Putamen (tissue), 1 donor: ENCODE measurements at places on chromosomes 1 and 21.

GRCh38 chr1:215681041-215681440 lies 113.9 kb downstream of the KCTD3 start:
- no peak for DNase-seq

DNA sequence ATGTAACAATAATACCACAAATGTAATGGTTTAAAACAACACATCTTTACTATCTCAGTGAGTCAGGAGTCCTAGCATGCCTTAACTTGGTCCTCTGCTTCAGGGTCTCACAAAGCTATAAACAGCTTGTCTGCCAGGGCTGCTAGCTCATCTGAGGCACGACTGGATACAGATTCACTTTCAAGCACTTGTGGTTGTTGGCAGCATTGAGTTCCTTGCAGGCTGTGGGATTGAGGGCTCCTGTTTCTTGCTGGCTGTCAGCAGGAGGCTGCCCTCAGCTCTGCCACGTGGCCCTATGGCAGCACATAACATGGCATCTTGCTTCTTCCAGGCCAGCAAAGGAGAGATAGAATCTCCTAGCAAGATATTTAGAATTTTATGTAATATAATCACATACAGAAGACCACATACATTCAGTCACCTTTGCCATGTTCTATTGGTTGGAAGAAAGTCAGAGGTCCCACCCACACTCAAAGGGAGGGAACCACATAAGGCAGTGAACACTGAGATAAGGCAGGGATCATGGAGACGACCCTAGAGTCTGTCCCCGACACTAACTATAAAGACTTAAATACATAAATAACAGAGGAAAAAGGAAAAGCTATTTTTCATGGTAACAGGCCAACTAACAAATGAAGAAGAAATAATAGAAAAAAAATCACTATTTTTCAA lies 18.9 kb upstream of the IPP start:
- no peak for DNase-seq

GRCh38 chr1:29793653-29794348 lies 557.5 kb downstream of the PTPRU start:
- no peak for DNase-seq

GRCh38 chr1:185942961-185943360 lies 208.8 kb downstream of the HMCN1 start:
- DNase-seq: no peak

DNA sequence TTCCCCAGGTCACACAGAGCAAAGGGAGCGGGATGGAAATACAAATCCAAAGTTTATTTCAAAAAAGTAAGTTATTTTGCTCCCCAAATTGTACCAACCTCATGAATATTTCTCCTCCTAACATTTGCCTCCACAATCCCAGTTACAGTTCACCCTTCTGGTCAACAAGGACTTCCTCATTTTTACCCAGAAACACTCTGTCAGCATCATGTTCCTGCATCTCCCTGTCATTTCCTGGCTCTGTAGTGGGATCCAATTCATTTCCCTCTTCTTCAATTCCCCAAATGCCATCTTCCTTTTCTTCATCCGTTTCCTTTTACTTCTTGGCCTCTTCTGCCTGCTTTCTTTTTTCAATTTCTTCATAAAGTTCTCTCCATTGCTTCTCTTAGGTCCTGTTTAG lies 32.0 kb upstream of the EPS15 start:
- DNase-seq: no peak

- no peak for DNase-seq
Measured at GRCh38 chr1:3192361-3192760, 123.4 kb downstream of the PRDM16 start.

GRCh38 chr1:87976316-87976715 lies 647.6 kb downstream of the LMO4 start:
- DNase-seq: no peak

DNA sequence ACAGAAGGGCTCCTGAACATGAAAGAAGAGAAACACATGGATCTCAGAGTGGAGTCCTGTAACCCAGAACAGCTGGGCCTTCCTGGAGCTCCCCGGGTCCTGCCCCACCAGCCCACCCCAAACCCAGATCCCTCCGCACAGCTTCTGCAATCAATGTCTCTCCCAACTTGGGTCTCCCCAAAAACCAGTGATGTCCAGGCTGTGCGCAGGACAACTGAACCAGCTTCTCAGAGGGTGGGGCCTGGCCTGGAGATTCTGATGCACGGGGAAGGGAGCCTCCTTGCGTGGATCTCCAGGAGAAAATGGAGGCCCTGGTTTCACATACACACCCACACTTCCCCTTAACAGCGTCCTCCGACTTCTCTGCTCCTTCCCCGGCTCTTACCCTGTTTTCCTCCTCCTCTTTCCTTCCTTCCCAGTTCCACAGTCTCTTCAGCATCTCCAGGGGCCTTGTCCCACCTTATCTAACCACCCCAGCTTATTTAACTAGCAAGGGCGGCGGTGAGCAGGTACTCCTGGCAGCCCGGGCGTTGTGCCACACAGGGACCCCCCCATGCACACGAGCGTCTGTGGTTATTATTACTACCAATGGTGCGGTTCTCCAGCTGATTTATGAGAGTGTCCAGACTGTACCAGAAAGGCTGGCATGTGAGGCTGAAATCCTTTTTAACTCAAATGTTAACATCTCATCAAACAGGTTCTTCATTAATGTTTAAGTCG lies 11.2 kb upstream of the MX2 start:
- DNase-seq: no peak

DNA sequence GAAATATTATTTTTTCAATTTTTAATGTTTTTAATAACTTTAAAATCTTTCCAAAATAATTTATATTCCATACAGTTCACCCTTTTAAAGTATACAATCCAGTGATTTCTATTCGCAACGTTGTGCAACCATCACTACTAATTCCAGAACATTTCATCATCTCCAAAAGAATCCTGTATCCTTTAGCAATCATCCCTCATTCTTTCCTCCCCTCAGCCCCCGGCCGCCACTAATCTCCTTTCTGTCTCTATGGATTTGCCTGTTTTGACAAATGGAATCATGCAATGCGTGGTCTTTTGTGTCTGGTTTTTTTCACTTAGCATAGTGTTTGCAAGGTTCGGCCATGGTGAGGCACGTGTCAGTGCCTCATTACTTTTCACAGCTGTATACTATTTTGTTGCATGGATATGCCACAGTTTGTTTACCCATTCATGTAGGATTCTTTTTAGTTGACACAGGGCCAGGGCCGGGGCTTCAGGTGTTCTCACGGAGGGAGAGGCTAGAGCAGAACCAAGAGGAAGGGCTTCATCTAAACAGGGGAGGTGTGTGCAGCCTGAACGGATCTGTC lies 40.6 kb upstream of the ZBTB40 start:
- no peak for DNase-seq

DNA sequence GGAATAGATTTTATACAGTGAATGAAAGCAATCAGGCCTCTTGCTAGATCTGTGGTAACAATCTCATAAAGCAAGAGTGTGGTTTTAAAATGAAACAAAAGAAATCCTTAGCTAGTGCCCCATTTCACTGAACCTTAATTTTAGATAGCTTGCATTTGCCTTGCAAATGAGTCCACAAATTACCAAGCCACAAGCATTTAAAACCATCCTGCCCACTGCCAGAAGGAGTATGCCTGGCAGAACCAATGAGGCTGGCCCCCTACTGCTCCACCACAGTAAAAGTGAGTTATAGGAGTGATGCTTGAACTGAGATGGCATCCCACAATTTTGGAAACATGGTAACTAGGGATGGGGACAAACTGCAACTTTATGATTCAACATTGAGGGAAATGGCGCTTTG lies 206.4 kb upstream of the LMO4 start:
- no peak for DNase-seq

DNA sequence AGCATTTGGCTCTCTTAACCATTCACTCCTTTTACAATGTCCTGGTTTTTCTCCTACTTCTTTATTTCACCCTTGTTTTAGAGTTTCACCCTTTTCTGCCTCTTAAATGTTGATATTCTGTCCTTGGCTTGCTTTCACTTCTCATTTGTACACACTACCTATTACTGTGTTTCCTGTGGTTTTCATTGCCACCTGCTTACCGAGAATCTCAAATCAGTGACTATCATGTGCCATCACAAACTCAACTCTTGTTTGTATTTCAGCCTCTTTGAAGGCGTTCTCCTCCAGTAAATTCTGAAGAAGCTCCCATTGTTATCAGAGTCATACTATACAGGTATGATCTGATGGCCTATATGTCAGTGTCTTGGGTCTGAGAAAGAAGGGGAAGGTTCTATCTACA lies 65.7 kb downstream of the NPHS2 start:
- DNase-seq: no peak

- peak; percentile 93 for DNase-seq
Measured at GRCh38 chr21:43789276-43790009, at the start of gene RRP1. Gene RRP1, plus strand, starts transcription at chr21:43789577. Its CDS starts 53 bp downstream, at chr21:43789630.

GRCh38 chr1:53804791-53805505 lies 33.1 kb downstream of the NDC1 start:
- DNase-seq: no peak

DNA sequence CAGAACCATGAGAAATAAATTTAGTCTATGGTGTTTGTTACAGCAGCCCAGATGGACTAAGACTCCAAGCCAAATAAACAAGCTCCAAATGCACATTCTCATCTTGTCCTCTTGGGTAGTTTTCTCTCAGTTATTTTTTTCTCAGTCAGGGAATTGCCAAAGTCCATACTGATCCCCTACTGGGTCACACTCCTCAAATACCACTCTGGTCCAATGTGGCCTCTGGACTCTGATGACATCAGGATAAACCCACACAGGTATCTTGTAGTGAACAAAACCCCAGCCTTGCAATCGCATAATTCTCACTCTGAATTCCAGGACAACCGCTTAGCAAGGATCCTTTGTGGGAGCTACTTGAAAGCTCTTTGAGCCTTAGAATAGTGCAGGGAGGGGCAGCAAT lies 248.4 kb upstream of the JUN start:
- no peak for DNase-seq

DNA sequence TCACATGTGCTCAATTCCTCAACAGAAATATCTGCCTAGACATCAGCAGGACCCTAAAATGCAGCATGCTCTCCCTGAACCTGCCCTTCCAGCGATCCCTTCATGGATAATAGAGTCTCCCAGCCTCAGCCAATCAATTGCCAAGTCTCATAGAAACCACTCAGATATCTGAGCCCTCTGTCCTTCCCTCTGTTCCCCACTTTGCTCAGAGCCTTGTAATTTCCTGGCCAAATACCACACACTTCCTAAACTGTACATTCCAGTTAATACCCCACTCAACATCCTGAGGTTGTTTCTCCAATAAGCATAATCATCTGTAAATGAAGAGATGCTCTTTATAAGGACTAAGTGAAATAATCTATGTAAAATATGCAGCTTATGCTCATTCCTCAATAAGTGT lies 59.3 kb upstream of the PTGFRN start:
- no peak for DNase-seq

DNA sequence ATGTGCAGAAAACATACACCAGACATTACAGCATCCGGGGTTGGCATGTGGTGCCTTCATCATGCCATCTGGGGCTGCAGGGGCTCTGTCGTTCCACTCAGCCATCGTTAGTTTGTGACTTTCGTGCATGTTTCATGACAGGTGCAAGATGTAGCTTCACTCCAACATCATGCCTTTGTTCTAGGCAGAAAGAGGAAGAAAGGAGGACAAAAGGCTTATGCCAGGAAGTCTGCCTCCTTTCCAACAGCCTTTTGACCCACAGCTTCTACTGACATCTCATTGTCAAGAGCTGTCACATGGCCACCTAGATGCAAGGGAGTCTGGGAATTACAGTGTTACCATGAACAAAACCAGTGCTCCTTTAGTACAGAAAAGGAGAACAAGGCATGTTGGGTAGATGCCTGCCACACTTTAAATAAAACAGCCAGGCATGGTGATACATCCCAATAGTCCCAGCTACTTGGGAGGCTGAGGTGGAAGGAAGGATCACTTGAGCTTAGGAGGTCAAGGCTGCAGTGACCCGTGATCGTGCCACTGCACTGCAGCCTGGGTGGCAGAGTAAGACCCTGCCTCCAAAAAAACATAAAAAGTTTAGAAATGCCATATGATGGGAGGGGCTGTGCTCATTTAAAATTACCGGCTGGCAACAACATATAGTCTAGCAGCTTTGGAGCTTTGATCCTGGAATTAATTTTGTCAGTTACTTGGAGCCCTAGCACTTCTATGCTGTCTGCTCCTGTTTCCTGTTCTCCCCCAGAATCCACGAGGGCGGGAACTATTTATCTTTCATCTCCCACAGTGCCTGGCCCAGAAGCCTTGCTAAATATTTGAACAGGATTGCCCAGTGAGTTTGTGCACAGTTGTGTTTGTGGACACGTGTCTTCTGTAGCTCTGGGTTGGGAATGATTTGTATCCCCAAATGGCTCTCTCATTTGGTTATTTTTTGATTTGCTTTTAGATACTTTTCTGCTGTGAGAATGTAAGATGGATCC lies 7.4 kb downstream of the DOP1B start:
- DNase-seq: no peak

GRCh38 chr1:169563019-169563615 lies 23.2 kb downstream of the F5 start:
- DNase-seq: no peak

GRCh38 chr1:167616521-167616920 lies 13.5 kb upstream of the RCSD1 start:
- DNase-seq: no peak

DNA sequence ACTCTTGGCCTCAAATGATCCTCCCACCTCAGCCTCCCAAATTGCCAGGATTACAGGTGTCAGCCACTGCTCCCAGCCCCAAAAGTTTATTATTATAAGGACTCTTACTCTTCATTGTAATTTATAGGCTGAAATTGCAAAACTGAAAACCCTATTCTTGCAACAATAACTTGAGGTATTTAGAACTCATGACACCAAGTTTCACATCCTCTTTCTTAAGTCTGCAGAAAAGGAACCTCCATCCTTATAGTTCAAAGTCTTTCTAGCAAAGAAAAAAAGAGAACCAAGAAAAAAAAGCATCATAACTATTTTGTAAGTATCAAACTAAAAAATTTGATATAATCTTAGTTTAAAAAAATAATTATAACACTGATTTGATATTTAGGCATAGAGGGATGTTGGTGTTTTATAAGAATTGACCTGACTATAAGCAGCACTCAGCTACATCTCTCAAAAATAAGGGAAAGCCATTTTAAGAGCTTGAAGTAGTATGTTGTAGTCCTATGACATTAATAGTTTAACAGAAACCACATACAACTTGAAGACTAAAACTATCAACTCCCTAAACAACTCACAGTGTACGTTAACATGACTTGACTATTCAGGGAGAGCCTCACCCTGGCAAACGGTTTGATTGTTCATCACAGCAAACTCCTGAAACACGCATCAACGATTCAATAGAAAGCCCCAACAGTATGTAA lies 122.4 kb downstream of the AKT3 start:
- no peak for DNase-seq
